Anterior cingulate cortex (tissue), 58 donors: ENCODE measurements at places on chromosomes 7 and 10.

- no peak for DNase-seq
Observed at GRCh38 chr7:18684916-18685315, 189.4 kb downstream of the HDAC9 start.

DNA sequence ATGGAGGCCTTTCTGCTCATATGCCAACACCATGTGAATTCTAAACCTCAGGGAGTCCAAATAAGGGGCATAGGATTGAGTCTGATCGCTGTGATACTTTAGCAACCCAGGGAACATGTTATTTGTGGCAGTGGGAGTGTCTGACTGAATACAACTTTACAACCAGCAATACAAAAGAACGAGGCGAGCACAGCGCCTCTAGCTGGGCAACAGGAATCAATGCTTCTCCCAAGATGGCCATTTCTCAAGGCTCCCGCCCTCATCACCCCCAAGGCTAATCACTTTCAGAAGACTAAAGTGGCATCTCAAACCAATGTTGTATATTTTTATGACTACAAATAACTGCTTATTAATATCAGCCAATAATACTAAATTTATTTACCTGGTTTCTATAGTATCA is 28.1 kb downstream of the YWHAG start:
- no peak for DNase-seq

DNA sequence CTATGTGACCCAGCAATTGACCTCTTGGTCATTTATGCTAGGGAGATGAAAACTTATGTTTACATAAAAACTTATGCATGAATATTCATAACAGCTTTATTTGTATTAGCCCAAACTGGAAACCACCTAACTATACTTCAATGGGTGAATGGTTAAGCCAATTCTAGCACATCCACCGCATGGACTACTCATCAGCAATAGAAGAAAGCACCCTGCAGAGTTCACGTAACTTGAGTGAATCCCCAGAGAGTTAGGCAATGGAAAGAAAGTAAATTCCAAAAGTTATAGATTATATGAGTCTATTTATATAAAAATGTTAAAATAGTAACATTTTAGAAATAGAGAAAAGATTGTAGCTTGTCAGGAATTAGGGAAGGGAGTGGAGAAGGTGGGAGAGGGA is 60.2 kb upstream of the NRG3 start:
- no peak for DNase-seq

GRCh38 chr10:116733566-116733965 is 8.8 kb downstream of the HSPA12A start:
- DNase-seq, result no peak

- DNase-seq, result no peak
Observed at GRCh38 chr7:130909161-130909836, 175.3 kb upstream of the KLF14 start.

DNA sequence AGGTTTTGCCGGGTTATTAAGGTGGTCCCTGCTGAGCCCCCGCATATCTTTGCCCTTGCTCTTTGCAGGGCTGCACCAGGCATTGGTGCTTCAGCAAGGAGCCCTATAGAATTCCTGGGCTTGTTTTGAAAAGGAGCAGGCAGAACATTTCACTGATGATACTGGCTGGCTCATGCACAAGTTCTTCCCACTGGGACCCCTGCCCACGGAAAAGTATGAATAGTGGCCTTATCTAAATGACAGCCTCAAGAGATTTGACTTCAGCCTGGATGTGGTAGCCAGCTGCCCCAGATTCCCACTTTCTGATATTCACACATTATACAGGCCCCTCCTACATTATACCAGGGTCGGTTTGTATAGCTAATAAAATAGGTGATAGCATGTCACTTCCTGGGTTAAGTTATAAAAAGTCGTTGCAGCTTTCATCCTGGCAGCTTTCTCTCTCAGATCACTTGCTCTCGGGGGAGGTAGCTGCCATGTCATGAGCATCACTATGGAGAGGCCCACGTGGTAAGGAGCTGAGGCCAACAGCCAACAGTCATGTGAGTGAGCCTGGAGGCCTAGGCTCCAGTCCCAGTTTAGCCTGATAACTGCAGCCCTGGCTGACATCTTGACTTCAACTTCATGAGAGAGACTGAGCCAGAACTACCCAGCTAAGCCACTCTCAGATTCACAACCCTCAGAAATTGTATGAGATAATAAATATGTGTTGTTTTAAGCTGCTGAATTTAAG is 16.8 kb upstream of the CRTAC1 start:
- no peak for DNase-seq

- DNase-seq, result no peak
Observed at GRCh38 chr10:17768957-17769356, 17.0 kb downstream of the TMEM236 start.

DNA sequence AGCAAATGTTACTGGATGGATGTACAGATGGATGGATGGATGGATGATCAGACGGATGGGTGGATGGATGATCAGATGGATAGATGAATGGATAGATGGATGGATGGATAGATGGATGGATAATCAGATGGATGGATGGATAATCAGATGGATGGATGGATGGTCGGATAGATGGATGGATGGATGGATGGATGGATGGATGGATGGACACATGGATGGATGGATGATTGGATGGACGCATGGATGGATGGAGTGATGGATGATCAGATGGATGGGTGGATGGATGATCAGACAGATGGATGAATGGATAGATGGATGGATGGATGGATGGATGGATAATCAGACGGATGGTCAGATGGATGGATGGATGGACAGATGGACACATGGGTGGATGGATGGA is 90.3 kb upstream of the TCF7L2 start:
- DNase-seq, result no peak

- DNase-seq, result no peak
Observed at GRCh38 chr10:82558014-82558607, 683.1 kb downstream of the NRG3 start.

- DNase-seq, result no peak
Observed at GRCh38 chr10:68792115-68792514, 35.2 kb upstream of the STOX1 start.

DNA sequence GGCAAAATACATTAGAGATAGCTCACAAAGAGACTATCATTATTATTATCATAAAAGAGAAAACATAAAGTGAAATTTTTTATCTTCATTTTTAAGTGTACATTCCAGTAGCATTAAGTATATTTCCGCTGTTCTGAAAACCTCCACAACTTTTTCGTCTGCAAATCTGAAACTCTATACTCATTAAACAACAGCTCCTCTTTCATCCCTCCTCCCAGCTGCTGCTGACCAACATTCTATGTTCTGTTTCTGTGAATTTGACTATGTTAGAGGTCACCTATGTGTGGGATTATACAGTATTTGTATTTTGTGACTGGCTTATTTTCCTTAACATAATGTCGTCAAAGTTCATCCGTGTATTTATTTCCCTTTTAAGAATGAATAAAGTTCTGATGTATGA is 429.3 kb upstream of the TPK1 start:
- DNase-seq, result no peak

DNA sequence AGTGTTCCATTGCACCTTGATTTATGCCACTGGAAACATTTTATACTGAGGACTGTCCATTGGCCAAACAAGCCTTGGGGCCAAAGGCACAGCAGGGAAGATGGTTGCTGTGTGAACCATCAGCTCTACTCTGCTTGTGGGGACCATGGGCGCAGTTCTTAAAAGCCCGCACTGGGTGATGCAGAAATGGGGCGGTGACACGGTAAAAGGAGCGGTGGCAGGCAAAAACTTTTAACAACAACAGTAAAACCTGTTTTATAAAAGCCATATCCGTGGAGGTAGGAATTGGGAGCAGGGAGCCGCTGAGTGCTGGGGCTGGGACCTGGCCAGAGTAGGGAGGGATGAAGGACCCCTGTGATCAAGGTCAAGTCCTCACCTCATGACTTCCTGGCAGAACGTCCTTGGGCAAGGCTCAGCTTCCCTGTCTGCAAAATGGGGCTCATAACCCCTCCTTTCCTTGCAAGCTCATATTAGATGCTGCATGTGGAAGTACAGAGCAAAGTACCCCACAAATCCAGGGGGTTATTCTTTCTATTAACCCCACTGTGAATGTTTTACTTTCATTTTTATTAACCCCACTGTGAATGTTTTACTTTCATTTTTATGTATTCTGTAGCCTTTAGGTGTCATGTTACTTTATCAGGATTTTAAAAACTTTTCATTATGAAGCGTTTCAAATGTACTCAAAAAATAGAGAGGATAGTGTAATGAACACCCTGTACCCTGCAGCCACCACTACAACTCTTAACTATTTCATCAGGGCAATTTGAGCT is 78.3 kb downstream of the GRK5 start:
- no peak for DNase-seq

DNA sequence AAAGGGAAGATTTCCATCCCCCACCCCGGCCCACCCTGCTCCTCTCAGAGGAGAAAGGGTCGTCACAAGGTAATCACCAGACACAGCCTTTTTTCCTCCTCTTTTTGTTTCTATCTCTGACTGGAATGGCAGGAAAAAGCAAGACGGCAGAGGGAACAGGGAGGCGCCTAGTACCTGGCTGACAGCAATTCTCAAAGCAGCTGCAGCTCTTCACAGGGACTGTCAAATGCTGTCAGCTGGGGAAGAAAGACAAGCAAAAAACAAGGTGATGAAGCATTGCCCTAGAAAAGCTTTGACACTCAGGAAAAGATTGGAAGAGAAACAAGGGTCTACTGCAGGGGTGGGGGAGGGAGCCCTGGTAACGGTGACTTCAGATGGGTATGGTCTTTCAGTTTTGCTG is 52.7 kb downstream of the GNA12 start:
- no peak for DNase-seq
